ENCODE measurements at places on chromosomes 2 and 18. TPM values are rescaled to one million over a fixed set of nuclear protein-coding genes. Genes with fewer than 3 reads are reported as not detected.

- peaks cover 5% of the 10 kb centered on the region for H3K36me3 ChIP-seq
- no peak overlapping the region for H3K27ac ChIP-seq
- H3K4me1 ChIP-seq = peaks cover 52% of the 10 kb centered on the region
- no peaks in the 10 kb centered on the region for H3K27me3 ChIP-seq
Measured at GRCh38 chr2:128309280-128310093, 9.2 kb downstream of the HS6ST1 start.

DNA sequence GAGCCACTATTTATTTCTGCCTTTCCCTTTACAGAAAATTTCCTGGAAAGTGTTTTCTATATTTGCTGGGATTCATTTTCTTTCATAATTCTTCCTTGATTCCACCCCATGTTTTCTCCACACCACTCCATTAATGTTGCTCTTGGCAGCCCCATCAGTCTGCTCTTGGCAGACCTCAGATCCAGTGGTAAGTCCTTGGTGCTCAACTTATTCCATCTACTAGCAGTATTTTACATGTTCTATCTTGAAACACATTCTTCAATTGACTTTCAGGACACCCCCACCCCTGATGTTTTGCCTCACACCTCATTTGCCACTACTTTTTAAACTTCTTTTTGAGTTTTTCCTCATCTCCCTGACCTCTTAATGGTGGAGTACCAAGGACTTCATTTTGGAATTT is 65.0 kb downstream of the HNMT start:
- H3K4me3 ChIP-seq = no peak overlapping the region
- no peaks in the 10 kb centered on the region for H3K27me3 ChIP-seq
- no peaks in the 10 kb centered on the region for H3K36me3 ChIP-seq
- peak; percentile 93 for DNase-seq

GRCh38 chr2:11422901-11423435 is 43.0 kb downstream of the E2F6 start:
- no peak for DNase-seq
- H3K4me1 ChIP-seq = no peaks in the 10 kb centered on the region
- no peaks in the 10 kb centered on the region for H3K36me3 ChIP-seq

DNA sequence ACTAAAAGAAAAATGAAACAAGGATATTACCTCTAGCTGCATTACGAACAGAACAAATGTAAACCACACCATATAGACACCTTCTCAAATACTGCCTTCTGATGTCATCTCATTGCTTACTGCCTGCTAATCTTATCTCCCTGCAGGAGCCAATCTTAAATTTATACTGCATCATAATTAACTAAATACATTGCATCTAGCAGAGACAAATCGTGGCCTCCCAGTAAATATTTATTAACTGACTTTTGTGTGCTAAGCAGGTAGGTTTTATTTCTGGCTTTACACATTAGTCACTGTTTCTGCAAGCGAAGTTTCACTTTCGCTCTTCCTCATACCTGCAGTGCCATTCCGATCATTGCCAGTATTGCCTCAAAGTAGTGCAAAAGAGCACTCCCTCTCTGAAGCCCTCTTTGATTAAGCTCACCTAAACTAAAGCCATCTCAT is 67.5 kb downstream of the SPATS2L start:
- no peaks in the 10 kb centered on the region for H3K36me3 ChIP-seq
- H3K27ac ChIP-seq = no peak overlapping the region
- H3K4me3 ChIP-seq = no peak overlapping the region
- H3K4me1 ChIP-seq = peaks cover 9% of the 10 kb centered on the region

- DNase-seq = peak; percentile 92
- H3K36me3 ChIP-seq = peaks cover 2% of the 10 kb centered on the region
- no peaks in the 10 kb centered on the region for H3K27me3 ChIP-seq
Measured at GRCh38 chr2:11582862-11583752, 49.3 kb downstream of the GREB1 start.

GRCh38 chr2:136004965-136005364 is 19.5 kb upstream of the DARS1 start:
- DNase-seq = no peak
- H3K27ac ChIP-seq = no peak overlapping the region
- H3K4me3 ChIP-seq = no peak overlapping the region
- peaks cover 2% of the 10 kb centered on the region for H3K4me1 ChIP-seq
- H3K27me3 ChIP-seq = no peaks in the 10 kb centered on the region

DNA sequence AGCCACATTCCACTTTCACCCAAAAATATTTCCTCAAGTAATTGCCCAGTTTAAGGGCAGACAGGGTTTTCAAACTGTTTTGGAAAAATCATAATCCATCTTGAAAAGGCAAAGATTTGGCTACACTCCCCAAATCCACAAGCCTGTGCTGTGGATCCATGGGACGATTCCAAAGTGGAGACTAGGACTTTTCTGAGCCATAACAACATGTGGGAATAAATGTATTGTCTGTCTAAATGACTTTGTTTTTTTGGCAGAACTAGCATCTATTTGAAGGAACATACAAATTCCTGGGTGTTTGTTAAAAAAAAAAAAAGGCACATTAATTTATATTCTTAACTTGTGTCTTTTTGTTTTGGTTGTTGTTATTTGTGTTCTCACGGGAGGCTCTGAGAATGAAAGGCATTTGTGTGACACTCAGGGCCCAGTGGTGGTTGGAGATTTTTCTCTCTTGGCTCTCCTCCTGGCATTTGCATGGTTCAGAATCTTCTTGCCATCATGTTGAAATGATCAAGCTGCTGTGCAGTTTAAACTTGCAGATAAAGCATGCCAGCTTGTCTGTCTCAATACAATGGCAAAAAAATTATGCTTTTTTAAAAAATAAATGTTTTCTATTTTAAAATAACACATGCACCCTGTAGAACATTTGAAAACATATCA is 277.4 kb downstream of the EN1 start:
- H3K27me3 ChIP-seq = no peaks in the 10 kb centered on the region
- no peaks in the 10 kb centered on the region for H3K4me1 ChIP-seq
- no peaks in the 10 kb centered on the region for H3K36me3 ChIP-seq

DNA sequence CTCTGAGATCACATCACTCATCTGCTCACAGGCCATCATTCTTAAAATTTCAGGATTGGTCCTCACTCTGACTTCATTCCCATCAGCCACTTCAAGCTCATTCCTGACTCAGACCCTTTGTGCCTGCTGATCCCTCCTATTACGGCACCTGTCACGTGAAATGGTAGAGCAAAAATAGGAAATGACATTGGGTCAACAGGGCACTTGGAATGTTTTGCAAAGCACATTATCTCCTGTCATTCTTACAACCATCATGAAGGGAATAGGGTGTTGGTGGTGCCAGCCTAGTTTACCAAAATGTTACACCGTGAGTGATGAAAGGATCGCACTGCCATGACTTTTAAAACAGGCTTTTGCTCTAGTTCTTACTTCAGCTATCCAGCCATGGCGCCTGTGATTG is 61.1 kb downstream of the EIF5B start:
- H3K27ac ChIP-seq = peak overlapping the region; percentile 83
- no peak for DNase-seq
- H3K4me1 ChIP-seq = no peaks in the 10 kb centered on the region
- H3K27me3 ChIP-seq = no peaks in the 10 kb centered on the region

DNA sequence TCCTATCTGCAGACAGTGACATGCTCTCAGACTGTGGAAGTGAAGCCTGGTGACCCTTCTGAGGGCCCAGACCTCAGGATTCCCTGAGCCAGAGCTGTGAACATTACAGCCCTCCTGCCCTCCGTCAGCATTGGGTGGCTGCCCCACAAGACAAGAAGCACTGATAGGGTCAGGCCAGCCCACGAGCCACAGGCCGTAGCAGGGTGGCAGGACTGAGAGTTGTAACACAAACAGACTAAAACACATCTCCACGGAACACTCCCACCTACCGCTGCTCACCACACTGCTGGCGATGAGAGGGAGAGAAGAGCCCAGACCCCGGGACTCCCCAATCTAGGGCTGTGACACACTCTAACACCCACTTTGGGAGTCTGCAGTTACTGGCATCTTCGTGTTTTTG is 264.8 kb upstream of the FSIP2 start:
- no peaks in the 10 kb centered on the region for H3K36me3 ChIP-seq
- H3K27me3 ChIP-seq = no peaks in the 10 kb centered on the region
- DNase-seq = no peak
- H3K4me3 ChIP-seq = no peak overlapping the region
- no peak overlapping the region for H3K27ac ChIP-seq

- no peak for DNase-seq
- no peaks in the 10 kb centered on the region for H3K27me3 ChIP-seq
Measured at GRCh38 chr2:117693154-117693553, 121.3 kb upstream of the DDX18 start.

DNA sequence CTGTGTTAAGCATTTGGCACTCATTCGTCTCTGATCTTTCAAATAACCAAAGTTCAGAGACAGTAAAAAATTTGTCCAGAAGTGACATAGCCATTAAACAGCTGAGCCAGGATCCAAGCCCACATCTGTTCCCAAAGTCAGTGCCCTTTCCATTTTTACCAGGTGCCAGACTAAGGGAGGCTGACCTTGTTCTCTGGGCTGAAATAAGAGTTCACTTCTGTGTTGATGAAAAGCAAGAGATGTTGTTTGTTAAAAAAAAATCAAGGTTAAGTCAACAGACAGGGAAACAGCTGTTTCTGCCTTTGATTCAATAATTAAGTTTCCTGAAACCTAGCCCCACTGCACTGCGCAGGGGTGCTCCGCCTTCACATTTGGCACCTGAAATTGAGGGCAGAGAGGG is 117.1 kb downstream of the PRKRA start:
- no peaks in the 10 kb centered on the region for H3K27me3 ChIP-seq
- no peak overlapping the region for H3K4me3 ChIP-seq
- H3K27ac ChIP-seq = no peak overlapping the region
- H3K36me3 ChIP-seq = no peaks in the 10 kb centered on the region
- H3K4me1 ChIP-seq = no peaks in the 10 kb centered on the region

DNA sequence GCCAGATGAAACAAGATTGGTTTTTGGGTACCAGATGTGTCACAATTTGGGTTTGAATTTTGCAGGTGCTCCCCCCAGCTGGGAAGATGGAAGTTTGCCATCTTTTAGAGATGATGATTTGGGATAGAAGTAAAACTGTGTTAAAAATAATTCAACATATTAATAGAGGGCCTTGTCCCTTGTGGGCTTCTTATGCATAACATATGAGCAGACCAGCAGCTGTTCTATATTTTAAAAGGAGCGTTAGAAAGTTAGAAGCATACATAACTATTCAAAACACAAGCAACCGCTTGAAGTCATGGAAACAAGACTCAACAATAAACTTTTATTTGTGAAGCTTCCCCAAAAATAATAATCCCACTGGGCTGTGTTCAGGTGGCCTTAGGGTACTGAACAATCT is 62.8 kb downstream of the EFEMP1 start:
- H3K4me3 ChIP-seq = no peak overlapping the region
- no peaks in the 10 kb centered on the region for H3K27me3 ChIP-seq
- H3K4me1 ChIP-seq = peaks cover 2% of the 10 kb centered on the region
- no peak for DNase-seq

GRCh38 chr2:10101491-10101890 is 21.0 kb upstream of the RRM2 start:
- H3K36me3 ChIP-seq = no peaks in the 10 kb centered on the region
- no peak for DNase-seq

DNA sequence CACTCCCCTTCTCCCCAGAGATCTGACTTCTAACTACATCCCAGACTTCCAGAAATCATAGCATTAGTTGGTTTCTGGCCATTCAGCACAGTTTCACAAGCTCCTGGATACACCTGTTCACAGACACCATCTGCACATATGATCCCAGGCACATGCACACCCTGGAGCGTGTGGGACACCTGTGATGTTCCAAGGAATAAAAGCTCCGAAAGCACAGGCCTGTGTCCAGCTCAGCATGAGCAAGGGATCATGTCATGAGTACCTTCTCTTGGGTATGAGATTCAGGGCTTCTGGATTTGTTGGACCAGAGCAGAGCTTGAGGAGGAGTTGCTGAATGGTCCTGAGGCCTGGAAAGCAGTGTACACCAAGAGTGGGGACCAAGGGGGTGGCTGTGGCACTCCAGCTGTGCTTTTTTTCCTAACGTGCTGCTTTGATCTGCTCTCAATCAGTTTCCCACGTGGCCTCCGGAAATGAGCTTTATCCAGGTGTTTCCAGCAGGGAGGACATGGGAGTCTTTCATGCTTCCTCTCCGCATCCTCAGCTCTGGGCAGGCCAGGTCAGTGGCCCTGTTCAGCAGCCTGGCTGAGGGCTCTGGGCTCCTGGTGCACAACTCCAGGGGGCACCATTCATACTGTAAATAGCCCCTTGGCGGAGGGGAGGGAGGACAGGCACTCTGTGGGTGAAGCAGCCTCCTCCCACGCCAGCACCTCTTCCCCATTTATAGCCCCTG is 1.8 kb downstream of the DYSF start:
- H3K4me3 ChIP-seq = no peak overlapping the region
- H3K27ac ChIP-seq = peak overlapping the region; percentile 50
- peaks cover 5% of the 10 kb centered on the region for H3K27me3 ChIP-seq
- peaks cover 10% of the 10 kb centered on the region for H3K4me1 ChIP-seq
- DNase-seq = no peak
- no peaks in the 10 kb centered on the region for H3K36me3 ChIP-seq

DNA sequence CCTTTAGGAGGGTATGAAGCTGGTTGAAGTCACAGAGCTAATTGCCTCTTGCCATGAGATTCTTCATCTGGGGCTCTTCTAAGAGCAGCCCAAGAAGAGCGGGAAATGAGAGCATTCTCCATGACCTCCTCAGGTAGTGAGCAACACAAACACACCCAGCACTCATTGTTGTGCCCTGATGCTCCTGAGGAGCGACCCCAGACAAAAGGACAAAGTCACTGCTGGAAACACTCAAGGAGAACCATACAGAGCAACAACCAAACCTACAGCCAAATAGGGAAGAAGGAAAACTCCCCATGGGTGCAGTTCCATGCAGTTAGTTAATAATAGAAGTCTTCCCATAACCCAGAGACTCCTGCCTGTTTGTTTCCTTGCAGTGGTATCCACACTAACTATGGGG is 426.0 kb upstream of the CRIM1 start:
- H3K27me3 ChIP-seq = no peaks in the 10 kb centered on the region
- H3K36me3 ChIP-seq = no peaks in the 10 kb centered on the region
- no peak for DNase-seq
- no peak overlapping the region for H3K4me3 ChIP-seq
- H3K4me1 ChIP-seq = peaks cover 6% of the 10 kb centered on the region

- no peaks in the 10 kb centered on the region for H3K27me3 ChIP-seq
- no peak overlapping the region for H3K27ac ChIP-seq
- H3K36me3 ChIP-seq = no peaks in the 10 kb centered on the region
- H3K4me3 ChIP-seq = no peak overlapping the region
Measured at GRCh38 chr18:24930971-24931370, 421.0 kb downstream of the ZNF521 start.

- no peak overlapping the region for H3K4me3 ChIP-seq
- no peaks in the 10 kb centered on the region for H3K36me3 ChIP-seq
- peak; percentile 55 for DNase-seq
Measured at GRCh38 chr18:61731178-61731577, 161.6 kb downstream of the RNF152 start.

The CAPN13 gene
- total RNA-seq = 31.6 TPM

The STPG4 gene
- total RNA-seq = 1.0 TPM

The INPP1 gene
- 15.7 TPM for total RNA-seq

The MDH1B gene
- 15.0 TPM for total RNA-seq

The TCF23 gene
- not detected for total RNA-seq

The SNORC gene
- 2.1 TPM for total RNA-seq

The GDF7 gene
- total RNA-seq = 0.37 TPM

The SCG2 gene
- 1.5 TPM for total RNA-seq

The ASNSD1 gene
- total RNA-seq = 55.8 TPM

The KLHL30 gene
- total RNA-seq = 0.57 TPM

The REG1B gene
- not detected for total RNA-seq

The PIEZO2 gene
- total RNA-seq = 233 TPM

The FHOD3 gene
- total RNA-seq = 7.4 TPM
